ENCODE measurements at places on chromosomes 6 and 20.

DNA sequence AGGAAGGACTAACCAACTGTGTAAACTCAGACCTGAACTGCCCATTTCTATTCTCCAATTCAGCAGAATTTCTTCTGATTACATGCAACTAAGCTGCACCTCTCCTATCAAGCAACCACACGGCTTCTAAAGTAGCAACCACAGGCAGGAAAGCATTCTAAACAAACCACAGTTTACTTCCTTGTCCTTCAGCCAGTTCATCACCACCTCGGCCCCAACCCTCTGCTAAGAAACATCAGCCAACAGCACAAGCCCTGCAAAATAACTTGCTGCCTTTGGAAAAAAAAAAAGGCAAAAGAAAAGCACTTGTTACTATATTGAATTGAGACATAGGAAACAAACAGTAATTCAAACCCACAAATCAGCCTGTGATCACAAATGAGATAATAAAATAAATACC is 140.3 kb downstream of the NFATC2 start:
- peak overlapping the region; percentile 93 for H3K27ac ChIP-seq
- H3K27me3 ChIP-seq: no peaks in the 10 kb centered on the region
- peaks cover 16% of the 10 kb centered on the region for H3K36me3 ChIP-seq
- DNase-seq: no peak

- H3K4me3 ChIP-seq: no peak overlapping the region
- H3K27ac ChIP-seq: no peak overlapping the region
- no peaks in the 10 kb centered on the region for H3K27me3 ChIP-seq
- H3K4me1 ChIP-seq: peaks cover 4% of the 10 kb centered on the region
- H3K36me3 ChIP-seq: no peaks in the 10 kb centered on the region
These were observed 368.9 kb downstream of the UTRN start for GRCh38 chr6:144653885-144654505.

- no peak overlapping the region for H3K27ac ChIP-seq
- no peak overlapping the region for H3K4me3 ChIP-seq
- no peaks in the 10 kb centered on the region for H3K27me3 ChIP-seq
- DNase-seq: no peak
- H3K36me3 ChIP-seq: peaks cover 22% of the 10 kb centered on the region
These were observed 24.4 kb downstream of the PREX1 start for GRCh38 chr20:48803176-48804053.

GRCh38 chr20:53657279-53657678 is 63.6 kb upstream of the ZNF217 start:
- no peak overlapping the region for H3K27ac ChIP-seq
- no peak for DNase-seq
- peaks cover 26% of the 10 kb centered on the region for H3K4me1 ChIP-seq
- H3K27me3 ChIP-seq: no peaks in the 10 kb centered on the region
- H3K4me3 ChIP-seq: no peak overlapping the region
- no peaks in the 10 kb centered on the region for H3K36me3 ChIP-seq

- no peak overlapping the region for H3K27ac ChIP-seq
- no peaks in the 10 kb centered on the region for H3K4me1 ChIP-seq
- H3K36me3 ChIP-seq: no peaks in the 10 kb centered on the region
These were observed 109.8 kb downstream of the SYCP2 start for GRCh38 chr20:59823491-59824259.

GRCh38 chr6:167401525-167402194 is 76.8 kb downstream of the TTLL2 start:
- no peaks in the 10 kb centered on the region for H3K27me3 ChIP-seq
- DNase-seq: no peak
- H3K4me3 ChIP-seq: no peak overlapping the region
- H3K36me3 ChIP-seq: no peaks in the 10 kb centered on the region

DNA sequence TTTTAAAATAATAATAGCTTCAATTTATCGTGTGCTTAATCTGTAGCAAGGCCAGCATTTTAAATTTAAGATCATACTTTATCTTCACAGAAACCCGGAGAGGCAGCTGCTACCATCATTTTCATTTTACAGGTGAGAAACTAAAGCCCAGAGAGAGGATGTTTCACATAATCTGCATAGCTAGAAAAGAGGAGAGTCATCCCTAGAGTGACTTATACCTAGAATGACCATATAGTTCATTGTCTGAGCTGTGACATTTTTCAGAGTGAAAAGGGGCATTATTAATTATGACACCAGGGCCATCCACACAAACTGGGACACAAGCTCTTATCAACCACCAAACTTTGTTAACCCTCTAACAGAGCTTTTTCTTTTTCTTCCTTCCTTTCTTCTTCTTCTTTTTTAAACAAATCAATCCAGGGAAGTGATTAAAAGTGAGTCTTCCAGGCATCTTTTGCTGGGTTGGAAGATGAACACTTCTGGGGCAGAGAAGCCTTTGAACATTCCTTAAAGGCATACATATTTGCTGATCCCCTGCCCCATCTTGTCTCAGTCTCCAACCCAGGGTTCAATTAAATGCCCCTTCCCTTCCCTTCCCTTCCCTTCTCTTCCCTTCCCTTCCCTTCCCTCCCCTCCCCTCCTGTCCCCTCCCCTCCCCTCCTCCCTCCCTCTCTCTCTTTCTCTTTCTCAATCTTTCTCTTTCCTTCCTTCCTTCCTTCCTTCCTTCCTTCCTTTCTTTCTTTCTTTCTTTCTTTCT is 272.5 kb upstream of the JAG1 start:
- H3K4me1 ChIP-seq: no peaks in the 10 kb centered on the region
- no peak overlapping the region for H3K4me3 ChIP-seq
- no peak for DNase-seq
- H3K27me3 ChIP-seq: no peaks in the 10 kb centered on the region
- H3K36me3 ChIP-seq: no peaks in the 10 kb centered on the region
- no peak overlapping the region for H3K27ac ChIP-seq

DNA sequence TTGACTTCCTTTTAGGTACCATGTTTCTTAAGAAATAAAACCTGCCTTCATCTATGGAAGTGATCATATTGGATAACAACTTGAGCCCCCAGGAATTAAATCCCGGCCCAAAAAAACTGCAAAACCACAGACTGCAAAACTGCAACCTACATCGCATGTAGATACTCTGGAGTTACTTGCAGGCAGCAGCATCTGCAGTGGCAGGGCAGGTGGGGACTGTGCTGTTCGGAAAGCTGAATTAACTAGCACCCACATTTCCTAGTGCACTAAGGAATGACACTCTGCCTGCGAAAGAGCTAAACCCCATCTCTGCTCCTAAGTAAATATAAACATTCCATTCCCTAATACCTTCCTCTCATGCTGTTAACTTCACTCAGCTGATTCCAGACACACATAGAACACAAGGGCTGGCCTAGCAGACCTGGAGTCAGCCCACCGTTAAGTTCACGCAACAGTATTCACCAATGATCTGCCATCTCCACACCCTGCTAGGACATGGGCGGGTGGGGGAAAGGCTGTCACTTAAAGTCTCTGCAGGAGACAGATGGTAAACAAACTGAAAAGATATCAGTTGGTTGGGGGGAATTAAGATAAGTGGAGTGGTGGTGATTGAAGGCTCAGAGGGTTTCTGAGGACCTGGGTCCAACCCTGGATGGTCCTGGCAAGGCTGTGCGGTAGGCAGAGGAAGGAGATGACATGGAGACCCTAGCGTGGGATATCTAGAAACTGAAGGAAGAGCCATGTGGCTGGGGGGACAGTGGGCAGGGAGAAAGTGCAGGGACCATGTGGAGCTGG is 128.4 kb downstream of the SYCP2 start:
- DNase-seq: no peak
- H3K36me3 ChIP-seq: no peaks in the 10 kb centered on the region
- H3K4me1 ChIP-seq: no peaks in the 10 kb centered on the region
- no peak overlapping the region for H3K4me3 ChIP-seq
- no peak overlapping the region for H3K27ac ChIP-seq
- no peaks in the 10 kb centered on the region for H3K27me3 ChIP-seq

DNA sequence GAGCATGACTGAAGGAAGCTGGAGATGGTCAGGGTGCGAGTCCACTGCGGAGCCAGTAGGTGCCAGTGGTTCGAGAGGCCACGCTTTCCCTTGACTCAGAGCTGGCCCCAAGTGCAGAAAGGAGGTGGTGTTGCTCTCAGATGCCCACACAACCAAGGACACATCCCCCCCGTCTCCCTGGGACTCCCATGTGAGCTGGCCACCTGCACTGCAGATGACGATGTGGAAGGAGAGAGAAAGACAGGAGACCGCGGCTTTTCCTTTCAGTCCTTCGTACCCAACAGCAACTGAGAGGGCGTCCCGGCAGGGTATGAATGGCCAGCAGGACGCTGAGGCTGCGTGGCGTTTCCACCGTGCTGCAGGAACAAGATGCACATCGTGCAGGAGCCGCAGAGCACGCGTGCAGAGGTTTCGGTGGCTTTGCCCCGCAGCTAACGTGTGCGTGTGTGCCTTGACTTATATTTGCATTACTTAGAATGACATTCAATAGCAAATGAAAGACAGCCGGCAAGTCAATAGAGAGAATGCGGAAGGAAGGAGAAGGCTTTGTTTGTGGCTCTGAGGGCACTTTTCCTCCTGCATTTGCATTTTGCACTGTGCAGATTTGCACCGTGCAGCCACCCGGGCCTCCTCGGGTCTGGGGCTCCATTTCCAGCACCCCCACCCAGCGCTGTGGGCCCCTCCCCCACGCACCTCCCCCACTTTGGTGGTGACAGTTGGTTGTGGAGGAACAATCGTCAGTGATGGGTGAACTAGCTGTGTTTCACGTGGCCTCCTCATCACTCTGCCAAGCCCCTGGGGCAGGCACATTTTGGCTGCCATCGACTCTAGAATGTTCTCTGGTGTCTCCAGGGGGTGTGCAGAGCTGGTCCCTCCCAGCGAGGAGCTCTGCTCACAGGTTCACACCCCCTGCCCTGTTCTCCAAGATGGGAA is 26.4 kb upstream of the BHLHE23 start:
- H3K4me1 ChIP-seq: no peaks in the 10 kb centered on the region
- H3K27ac ChIP-seq: no peak overlapping the region
- no peaks in the 10 kb centered on the region for H3K27me3 ChIP-seq
- peak overlapping the region; percentile 37 for H3K4me3 ChIP-seq

DNA sequence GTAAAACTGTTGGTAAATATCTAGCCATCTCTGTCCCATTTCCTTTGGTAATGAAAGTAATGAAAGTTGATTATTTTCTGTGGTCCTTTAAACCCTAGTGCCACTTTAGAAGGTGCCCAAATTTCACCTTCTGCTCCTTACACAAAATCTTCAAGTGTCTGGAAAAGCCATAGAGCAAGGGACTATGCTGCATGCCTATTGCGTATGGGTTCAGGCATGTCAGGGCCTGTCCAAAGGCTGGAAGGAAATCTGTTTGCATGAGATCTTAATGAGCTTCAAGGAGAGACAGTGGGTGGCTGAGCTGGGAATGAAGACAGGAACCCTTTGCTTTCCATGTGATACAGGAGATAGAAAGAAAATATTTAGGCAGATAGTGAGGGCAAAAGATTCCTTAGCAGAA is 66.6 kb upstream of the CCN6 start:
- no peak overlapping the region for H3K4me3 ChIP-seq
- no peaks in the 10 kb centered on the region for H3K36me3 ChIP-seq
- no peak overlapping the region for H3K27ac ChIP-seq
- no peaks in the 10 kb centered on the region for H3K27me3 ChIP-seq
- DNase-seq: no peak
- H3K4me1 ChIP-seq: peaks cover 56% of the 10 kb centered on the region

DNA sequence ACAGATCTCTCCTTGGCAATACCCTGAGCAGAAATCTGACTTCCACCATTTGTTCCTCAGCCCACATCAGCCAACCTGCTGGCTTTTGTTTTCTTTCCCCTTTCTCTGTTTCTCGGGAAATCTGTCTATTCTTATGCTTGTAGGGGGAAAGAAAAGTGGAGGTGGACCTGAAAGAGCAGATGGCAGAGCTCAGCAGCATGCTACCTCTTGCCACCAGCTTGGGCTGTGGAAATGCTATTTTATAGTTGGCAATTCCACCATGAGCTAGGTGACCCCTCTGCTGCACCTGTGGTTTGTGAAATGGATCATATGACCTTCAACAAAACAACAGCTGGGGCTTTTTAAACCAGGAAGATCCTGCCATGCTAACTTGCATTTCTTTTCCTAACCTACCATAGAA is 6.8 kb upstream of the SPATS1 start:
- DNase-seq: no peak
- H3K4me1 ChIP-seq: no peaks in the 10 kb centered on the region
- no peak overlapping the region for H3K4me3 ChIP-seq
- peaks cover 3% of the 10 kb centered on the region for H3K27me3 ChIP-seq
- no peak overlapping the region for H3K27ac ChIP-seq
